Stimulated activated CD4-positive, alpha-beta T cell treated with anti-CD3 and anti-CD28 coated beads, TNF-alpha, amount 100 ng/mL, for 48 hours (primary cell): ENCODE measurements at places on chromosomes 6 and 20.
A peak's percentile ranks its signal among the peaks of the same experiment; 100 is the strongest.

GRCh38 chr6:90288404-90288803 is 8.2 kb downstream of the BACH2 start:
- DNase-seq: no peak

DNA sequence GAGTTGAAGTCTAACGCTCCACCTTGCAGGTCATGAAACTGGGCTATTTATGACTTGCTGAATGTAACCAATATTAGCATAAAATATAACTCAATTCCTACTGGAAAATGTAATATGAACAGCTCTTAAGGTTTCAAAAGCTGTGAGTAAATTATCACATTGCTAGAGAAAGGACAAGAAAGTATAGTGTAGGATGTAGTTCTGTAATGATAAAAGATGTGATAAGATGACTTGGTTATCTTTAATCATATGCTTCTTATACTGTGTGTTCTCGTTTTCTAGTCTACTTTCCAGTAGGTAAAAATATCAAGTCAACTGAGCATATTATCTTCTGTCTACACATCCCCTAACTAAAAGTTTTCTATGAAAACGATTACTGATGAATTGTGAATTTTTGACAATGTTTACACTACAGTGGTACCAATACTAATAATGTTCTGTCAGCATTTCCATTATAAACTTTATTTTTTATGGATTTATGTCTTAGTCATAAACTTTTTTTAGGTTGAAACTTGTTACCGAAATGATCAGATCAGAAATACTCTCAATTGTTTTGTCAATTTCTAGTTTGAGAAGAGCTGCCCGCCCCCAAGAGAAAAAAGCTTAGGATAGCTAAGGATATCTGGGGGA is 14.6 kb downstream of the MED23 start:
- no peak for DNase-seq

GRCh38 chr6:137657351-137657911 is 163.2 kb upstream of the OLIG3 start:
- DNase-seq: peak; percentile 40

- DNase-seq: no peak
Observed at GRCh38 chr6:10413850-10414738, 780 bp downstream of the TFAP2A start.

- DNase-seq: no peak
Observed at GRCh38 chr6:70130865-70131264, 172.0 kb downstream of the COL9A1 start.

DNA sequence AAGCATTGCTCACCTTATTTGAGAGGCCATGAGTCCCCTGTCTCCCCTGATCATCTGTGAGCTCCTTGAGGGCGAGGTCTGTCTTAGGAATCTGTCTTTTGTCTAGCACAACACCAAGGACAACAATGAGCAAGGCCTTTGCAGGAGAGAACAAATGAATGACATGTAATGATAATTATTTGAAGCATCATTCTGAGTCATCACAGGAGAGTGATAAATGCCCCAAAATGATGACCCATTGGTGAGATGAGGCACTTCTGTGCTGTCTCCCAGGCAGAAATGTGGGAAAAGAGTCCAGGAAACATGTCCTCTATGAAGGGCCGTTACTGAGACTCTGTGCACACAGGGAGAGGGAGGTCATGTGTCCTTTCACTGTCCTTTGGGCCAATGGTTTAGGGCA is 105.2 kb upstream of the LRFN2 start:
- DNase-seq: no peak

- DNase-seq: no peak
Observed at GRCh38 chr6:90179190-90180169, 117.2 kb downstream of the BACH2 start.

DNA sequence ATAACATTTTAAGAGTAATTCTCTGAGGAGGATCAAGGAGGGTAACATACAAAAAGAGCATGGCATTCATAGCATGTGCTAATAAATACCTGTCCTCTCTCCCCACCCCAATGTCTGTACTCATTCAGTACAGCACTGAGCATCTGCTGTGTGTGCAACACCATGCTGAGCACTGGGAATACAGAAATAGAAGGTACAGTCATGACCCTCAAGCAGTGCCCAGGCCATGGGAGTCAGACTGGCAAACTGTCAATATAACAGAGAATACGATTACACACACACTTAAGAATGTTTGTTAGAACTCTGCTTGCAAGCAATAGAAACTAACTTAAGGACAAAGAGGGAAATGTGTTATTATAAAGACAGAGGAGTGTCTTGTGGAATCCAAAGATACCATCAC is 24.7 kb upstream of the ZFAND3 start:
- DNase-seq: no peak

GRCh38 chr6:137819740-137820139 is 47.3 kb upstream of the TNFAIP3 start:
- no peak for DNase-seq

GRCh38 chr6:39915866-39916265 is 18.4 kb downstream of the MOCS1 start:
- DNase-seq: no peak

DNA sequence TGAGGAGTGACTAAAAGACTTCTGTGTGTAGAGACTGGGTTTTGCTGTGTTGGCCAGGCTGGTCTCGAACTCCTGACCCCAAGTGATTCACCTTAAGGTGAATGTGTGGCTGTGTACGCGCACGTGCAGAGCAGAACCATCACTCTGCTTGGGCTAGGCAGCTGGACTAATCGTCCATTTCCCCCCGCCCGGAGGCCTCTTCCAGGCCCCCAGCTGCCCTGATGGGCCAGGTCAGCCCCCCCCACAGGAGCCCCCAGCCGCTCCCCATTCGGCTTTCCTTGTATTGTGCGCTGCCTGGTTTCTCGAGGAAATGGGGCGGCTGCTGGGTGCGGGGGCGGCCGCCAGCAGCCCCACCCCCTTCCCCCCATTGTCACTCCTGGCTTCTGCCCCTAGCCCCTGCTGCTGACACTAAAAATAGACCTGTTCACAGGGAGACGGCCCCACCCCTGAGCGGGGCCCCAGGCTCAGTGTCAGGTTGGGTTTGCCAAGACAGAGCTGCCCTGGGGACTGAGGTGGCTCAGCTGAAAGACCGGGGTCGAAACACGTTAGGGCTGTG is 24.6 kb upstream of the CSNK2A1 start:
- DNase-seq: no peak

DNA sequence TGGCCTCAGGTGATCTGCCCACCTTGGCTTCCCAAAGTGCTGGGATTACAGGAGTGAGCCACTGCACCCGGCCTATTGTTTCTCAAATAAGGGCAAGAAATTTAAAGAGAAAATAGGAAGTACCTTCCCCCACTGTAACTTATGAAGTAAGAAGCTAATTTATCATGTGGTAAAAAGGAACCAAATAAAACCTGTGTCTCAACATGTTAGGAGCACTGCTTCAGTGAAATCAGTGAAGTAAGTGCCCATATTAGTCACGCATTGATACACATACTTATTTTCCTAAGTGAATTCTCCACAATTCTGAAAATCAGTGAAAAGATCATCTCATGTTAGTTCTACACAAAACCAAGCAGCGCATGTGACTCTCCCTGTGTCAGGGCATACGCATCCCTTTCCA is 14.2 kb upstream of the LPA start:
- DNase-seq: no peak

DNA sequence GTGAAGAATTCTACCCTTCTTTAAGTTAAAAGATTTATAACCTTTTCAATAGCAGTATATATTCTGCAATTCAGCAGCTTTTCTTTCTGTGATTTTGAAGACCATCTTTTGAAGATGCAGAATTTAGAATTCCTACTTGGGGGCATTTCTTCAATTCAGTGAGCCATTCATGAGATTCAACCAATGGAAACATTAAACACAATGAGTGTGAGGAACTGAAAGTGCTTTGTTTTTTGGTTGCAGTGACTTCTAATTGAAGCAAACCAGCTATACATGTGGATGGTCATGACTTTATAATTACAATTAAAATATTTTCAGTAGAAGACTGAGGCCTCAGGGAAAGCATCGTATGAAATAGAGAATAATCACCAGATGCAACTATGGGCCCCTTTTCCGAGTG is 108.3 kb downstream of the CARMIL1 start:
- DNase-seq: no peak

DNA sequence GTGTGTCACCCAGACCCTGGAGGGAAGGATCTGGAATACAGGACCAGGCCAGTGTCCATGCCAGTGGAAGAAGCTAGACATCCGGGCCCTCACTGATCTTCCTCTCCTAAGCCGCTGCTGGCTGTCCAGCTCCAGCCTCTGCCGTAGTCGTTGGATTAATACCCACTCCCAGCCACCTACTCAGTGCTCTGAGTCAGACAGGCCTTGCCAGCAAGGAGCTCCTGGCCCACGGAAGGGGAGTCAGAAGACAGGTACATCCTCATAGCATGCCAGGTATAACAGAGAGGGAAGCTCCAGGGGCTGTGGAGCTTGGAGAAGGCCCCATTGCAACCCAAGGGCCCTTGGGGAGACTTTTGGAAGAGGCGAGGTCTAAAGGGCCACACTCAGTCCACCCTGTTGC is 49.0 kb downstream of the STK35 start:
- no peak for DNase-seq

DNA sequence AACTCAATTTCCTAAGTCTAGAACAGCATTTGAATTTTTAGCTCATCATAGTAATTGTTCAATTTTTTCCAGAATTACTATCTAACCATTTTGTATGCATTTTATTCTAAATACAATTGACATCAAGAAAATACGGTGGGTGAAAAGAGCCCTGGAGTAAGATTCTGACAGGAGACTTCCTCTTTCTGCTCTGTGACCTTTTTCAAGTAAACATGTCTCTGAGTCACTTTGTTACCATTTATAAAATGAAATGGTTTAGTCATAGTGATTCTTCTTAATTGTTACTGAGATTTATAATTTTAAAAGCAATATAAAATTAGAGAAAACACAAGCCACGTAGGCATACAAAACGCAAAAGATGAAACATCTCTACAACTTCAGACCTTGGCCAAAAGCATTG is 80.2 kb downstream of the PLCB1 start:
- DNase-seq: no peak

GRCh38 chr6:104639668-104640067 is 220.1 kb downstream of the HACE1 start:
- DNase-seq: no peak

DNA sequence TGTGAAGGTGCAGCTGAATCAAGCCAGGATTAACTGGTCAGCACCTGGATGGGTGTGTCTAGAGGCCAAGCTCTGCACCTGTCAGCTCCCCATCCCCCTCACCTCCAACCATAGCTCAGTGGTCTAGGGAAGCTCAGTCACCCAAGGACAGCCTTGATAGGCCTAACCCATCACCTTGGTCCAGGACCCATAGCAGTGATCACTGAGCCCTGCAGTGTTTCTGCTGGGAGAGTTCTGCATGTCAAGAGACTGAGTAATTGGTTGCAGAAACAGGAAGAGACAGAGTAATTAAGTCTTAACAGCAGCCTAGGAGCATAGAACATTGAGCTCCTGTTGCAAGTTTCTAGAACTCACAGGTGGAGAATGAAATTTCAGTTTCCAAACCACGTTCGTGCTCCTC is 18.7 kb upstream of the RALGAPB start:
- no peak for DNase-seq

DNA sequence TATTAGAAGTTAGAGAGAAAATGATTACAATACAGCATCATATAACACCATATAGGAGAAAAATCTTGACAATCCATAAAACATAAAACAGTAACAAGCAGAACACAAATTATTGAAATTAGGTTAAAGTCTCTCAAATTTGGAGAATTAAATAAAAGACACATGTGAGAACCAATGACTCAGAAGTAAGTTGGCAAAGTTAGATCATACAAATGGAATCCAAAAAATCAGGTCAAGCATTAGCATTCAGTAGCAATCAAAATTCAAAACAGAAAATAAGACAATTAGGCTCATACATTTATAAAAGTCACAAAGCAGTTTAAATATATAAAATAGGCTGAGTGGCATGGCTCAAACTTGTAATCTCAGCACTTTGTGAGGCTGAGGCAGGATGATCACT is 775.6 kb downstream of the PHF3 start:
- no peak for DNase-seq

DNA sequence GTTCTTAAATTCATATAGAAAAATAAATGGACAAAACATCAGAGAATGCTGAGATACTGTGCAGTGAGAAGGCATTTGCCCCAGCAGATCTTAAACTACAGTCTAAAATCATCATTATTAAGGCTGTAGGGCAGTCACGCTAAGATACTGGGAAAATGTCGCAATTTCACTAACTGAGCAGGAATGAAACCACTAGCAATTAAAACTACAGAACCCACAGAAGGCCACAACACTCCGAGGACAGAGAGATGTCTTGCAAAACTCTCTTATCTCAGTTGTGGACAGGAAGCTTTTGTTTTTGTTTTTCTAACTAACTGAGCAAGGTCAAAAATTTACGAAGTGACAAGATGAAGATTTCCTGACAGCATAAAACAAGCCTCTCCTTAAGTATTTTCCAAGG is 18.2 kb downstream of the GNAS-AS1 start:
- no peak for DNase-seq

GRCh38 chr6:166460473-166461437 is 78.0 kb upstream of the MPC1 start:
- DNase-seq: no peak

GRCh38 chr6:118867181-118867580 is 26.8 kb upstream of the ASF1A start:
- DNase-seq: no peak

DNA sequence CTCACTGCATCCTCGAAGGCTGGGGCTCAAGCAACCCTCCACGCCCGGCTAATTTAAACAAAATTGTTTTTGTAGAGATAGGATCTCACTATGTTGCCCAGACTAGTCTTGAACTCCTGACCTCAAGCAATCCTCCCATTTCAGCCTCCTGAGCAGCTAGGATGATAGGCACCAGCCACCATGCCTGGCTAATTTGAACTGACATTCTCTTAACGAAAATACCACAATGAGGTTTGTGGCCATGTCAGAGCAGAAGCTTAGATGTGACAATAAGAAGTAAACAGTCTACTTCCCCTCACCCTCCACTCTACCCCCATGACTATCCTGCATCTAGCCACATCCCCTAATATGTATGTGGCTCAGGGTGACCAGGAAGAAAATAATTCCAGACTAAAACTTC is 74.8 kb upstream of the PLCB4 start:
- no peak for DNase-seq

- DNase-seq: no peak
Observed at GRCh38 chr6:47413752-47414422, 63.7 kb upstream of the CD2AP start.

DNA sequence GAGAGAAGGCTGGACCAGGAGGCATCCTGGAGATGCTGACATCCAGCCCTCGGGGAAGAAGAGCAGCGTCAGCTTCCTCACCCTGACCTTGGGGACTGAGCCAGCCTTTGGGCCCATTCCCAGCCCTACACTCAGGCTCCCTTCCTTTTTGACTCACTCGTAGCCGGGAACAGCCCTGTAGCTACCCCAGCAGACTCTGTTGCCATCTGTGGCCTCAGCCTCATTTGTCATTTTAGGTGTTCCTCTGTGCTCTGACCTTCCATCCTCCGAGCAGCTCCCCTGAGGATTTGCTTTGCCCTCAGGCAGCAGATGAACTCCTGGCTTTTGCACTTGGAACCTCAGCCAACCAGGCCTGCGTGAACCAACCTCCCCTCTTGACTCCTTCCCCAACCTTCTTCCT is 67.5 kb downstream of the ELOVL2 start:
- DNase-seq: no peak

- no peak for DNase-seq
Observed at GRCh38 chr6:119284861-119285521, 64.6 kb downstream of the MAN1A1 start.
